Mesenteric fat pad (tissue), 1 donor: ENCODE measurements at places on chromosomes 7 and 10.

GRCh38 chr7:31938650-31939049 lies 131.6 kb downstream of the PDE1C start:
- no peak for DNase-seq

DNA sequence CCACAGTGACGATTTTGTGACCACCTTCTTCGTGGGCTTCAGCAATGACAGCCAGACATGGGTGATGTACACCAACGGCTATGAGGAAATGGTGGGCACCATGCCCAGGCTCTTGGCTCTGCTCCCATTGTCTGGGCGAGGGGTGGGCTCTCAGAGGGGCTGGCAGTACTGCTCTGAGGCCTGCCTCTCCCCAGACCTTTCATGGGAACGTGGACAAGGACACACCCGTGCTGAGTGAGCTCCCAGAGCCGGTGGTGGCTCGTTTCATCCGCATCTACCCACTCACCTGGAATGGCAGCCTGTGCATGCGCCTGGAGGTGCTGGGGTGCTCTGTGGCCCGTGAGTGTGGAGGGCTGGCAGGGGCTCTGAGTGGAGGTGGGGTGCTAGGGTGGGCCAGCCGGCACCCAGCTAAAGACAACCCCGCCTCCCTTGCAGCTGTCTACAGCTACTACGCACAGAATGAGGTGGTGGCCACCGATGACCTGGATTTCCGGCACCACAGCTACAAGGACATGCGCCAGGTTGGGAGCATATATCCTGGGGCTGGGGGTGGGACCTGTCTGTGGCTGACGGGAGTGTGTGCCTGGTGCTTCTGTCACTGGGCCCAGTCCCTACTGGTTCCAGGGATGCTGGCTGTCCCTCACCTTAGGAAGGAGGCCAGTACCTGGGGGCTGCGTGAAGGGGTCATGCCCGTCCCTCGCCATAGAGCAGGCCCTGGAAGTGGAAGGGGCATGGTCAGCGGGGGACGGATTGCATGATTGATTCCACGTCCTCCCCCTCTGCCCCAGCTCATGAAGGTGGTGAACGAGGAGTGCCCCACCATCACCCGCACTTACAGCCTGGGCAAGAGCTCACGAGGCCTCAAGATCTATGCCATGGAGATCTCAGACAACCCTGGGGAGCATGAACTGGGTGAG lies 6.8 kb downstream of the AEBP1 start:
- DNase-seq, result no peak

GRCh38 chr10:94546901-94547185 lies 1.3 kb downstream of the HELLS start:
- DNase-seq, result no peak

DNA sequence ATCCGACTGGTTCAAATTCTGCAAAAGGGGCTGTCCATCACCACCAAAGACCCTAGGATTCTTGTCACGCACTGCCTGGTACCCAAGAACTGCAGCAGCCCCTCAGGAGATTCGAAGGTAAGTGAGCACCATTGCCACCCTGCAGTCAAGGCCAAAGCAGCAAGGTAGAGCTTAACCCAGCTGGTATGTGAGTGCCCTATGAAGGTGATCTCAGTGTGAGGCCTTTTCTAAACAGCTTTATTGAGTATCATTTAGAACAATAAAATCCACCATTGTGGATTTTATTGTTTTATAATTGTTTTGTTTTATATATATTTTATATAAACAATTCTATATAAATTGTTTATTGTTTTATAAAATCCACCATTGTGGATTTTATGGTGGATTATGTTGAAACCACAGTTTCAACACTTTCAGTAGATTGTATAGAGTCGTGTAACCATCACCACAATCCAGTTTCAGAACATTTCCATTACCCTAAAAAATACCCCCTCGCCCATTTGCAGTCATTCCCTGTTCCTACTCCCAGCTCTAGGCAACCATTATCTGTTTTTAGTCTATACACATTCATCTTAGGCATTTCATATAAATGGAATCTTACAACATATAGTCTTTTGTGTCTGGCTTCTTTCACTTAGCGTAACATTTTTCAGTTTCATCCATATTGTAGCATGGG lies 20.1 kb upstream of the CALU start:
- DNase-seq, result no peak

GRCh38 chr7:81036057-81036456 lies 117.2 kb upstream of the SEMA3C start:
- DNase-seq, result no peak
